ENCODE measurements at places on chromosomes 11 and 22. TPM values are rescaled to one million over a fixed set of nuclear protein-coding genes. Genes with fewer than 3 reads are reported as not detected.

DNA sequence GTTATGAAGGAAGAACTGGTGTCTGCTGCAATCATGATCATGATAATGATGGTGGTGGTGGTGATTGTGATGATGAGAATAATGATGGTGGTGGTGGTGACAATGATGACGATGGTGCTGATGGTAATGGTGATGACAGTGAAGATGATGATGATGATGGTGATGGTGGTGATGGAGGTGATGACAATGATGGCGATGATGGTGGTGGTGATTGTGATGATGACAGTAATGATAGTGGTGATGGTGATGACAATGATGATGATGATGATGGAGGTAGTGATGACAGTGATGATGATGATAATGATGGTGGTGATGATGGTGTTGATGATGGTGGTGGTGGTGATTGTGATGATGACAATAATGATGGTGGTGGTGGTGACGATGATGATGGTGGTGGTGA is 52.8 kb upstream of the ANO1 start:
- DNase-seq, result no peak

RBX1 gene
- total RNA-seq, result 22.1 TPM

TEX12 gene
- total RNA-seq, result not detected

SMC1B gene
- total RNA-seq, result not detected

DNA sequence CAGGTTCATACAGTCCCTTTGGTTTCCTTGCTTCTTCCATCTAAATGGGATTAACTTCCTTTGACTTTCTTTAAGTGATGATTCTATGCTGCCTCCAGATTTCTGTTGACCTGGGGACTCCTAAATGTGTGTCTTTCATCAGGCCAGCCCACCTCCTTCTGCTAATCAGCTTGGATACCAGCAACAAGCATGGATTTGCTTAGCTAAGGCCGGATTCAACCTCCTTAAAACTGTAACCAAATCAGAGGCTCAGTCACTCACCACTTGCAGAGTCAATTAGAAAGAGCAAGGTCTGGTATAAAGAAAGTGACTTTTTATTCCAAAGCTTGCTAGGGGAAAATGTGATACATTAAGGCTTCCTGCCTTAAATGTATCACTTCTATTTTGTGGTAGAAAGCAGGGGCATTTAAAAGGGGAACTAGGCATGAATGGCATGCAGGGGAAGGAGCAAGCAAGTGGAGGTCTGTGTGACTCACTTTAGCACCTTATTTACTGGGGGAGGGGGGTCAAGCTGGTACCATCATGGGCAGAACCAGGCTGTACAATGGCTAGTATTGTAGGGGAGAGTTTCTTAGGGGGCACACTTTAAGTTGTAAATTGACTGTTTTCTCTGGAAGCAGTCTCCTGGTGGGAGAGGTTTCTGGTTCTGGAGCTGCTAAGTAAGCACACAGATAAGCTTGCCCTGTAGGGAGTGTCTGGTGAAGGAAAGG is 239.0 kb upstream of the PDGFD start:
- DNase-seq, result no peak
